ENCODE measurements at places on chromosomes 16 and 17.

DNA sequence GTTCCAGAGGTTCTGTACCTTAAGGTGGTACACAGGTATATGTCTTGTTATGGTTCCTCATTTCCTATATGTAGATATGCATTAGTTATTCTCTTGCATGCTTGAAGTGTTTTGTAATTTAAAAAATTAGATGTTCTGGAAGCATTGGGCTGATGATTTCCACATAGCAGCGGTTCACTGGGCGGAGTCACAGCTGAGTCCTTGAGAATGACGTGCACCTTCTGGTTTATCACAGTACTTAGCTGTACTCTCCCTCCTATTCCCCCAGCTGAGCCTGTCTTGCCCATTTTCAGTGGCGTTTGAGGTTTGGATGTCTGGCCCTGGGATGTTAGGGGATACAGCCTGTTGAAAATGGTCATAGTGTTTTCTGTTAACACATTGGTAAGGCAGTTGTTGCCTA lies 327.1 kb downstream of the SNX29 start:
- no peak for DNase-seq

DNA sequence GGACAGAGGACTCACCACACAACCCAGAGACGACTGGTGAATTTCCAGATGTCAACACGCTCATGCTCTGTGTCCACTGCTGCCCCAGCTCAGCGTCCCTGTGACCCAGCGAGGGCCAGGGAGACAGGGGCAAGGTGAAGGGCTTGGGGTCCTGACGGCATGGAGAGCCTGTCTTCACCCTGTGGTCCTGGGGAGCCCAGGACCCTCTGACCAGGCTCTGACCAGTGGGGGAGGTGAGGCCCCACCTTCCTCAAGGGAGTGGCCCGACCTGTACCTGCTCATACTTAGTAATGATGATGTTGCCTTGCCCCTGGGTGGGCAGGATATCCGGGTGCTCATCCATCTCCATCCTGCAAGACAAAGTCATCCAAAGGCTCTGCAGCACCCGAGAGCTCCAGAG lies 39.8 kb downstream of the TNFRSF13B start:
- DNase-seq, result no peak

- peak; percentile 78 for DNase-seq
Observed at GRCh38 chr16:81823111-81823510, 44.0 kb downstream of the PLCG2 start.

- DNase-seq, result no peak
Observed at GRCh38 chr17:50021681-50022370, 26.8 kb upstream of the DLX3 start.

DNA sequence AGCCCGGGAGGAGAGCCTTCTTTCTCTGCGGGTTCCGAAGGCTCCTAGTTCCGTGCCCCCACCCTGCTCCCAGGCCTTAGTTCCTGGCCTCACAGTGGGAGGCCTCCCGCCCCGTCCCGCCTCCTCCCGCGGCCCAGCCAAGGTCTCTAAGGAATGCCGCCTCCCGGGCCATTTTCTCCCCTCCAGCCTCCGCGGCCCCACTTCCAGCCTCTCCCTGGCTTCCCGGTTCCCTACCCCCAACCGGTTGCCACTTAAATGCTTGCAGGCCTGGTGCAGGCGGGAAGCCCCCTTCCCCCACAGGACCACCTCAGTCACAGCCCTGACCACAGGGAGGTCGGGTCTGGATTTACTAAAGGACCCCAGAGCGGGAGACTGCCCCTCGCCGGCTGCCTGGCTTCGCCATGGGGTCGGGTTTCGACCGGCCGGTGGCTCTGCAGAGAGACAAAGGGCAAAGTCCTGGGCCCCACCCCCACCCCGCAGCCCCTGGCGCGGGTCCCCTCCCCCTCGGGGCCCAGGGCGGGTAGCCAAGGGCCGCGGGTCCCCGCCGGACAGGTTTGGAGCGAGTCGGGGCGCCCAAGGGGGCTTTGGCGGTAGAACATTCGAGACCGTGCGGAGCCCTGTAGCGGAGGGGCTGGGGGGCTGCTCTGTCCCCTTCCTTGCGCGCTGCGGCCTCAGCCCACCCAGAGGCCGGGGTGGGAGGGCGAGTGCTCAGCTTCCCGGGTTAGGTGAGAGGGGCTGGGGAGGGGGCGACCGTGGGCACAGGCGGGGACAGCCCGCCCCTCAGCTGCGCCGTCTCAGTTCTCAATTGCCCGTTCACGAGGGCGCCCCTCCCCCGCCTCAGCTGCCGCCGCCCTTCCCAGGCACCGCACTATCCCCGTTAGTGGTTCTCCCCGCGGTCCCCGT lies 16.4 kb downstream of the IGF2BP1 start:
- no peak for DNase-seq

DNA sequence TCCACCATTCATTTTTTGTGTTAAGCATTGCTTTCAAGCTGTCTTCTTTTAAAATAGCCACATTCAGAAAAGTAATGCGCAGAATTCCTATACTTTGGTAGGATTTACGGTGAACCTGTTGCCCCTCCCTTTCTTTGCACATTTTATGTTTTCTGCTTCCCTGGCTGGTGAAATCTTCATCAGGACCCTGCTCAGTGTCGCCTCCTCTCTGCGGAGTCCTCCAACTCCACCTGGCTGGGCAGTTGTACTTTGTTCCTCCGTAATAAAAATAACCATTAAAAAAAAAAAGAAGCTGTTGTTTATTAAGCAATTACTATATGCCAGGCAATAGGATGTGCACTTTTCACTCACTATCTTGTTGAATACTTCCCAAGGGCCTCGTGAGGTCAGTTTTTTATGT lies 2.9 kb downstream of the UMOD start:
- DNase-seq, result no peak

- no peak for DNase-seq
Observed at GRCh38 chr17:63960430-63960829, 12.3 kb downstream of the SCN4A start.

DNA sequence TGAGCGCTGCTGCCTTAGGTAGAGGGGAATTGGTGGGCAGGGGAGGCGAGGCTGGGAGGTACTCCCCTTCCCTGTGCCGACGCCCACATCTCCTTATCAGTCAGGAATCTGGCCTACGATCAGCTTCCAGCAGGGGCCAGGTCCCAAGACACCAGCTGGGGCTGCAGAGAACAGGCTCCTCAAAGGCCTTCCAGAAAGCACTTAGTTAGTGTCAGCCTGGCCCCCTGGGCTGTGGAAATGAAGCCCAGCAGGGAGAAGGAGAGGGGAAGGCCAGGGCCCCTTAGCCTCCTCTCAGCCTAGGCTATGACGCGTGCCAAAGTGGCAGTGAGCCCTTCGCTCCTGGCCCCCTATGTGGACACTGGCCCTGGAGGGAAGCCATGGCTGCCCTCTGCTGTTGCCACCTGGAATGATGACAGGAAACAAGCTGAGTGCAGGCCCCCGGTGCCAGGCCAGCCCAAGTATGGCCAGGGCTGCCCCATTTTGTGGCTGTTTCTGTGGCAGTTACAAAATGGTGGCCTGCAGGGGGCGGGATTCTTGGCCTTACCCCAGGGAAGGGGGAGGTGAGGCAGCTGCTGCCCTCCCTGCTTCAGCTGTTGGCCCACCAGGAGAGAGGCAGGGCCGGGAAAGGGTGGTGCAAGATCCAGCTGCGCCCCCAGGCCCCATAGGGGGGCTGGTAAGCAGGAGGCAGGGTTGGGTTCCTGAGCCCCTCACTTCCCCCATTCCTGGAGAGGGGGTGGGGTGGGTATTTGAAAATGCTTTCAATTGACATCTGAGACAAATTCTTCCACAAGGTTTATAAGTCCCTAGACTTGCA lies 11.3 kb downstream of the TBX4 start:
- DNase-seq, result no peak

- no peak for DNase-seq
Observed at GRCh38 chr17:42270596-42270995, 5.6 kb downstream of the STAT5B start.

- DNase-seq, result no peak
Observed at GRCh38 chr17:17355426-17355825, 52.3 kb downstream of the NT5M start.

All from hematopoietic multipotent progenitor cell (in vitro differentiated cells).